CD4-positive, alpha-beta T cell treated with Interleukin-17A for 1 hour (primary cell): ENCODE measurements at places on chromosomes 7 and 10.
A peak's percentile ranks its signal among the peaks of the same experiment; 100 is the strongest.

DNA sequence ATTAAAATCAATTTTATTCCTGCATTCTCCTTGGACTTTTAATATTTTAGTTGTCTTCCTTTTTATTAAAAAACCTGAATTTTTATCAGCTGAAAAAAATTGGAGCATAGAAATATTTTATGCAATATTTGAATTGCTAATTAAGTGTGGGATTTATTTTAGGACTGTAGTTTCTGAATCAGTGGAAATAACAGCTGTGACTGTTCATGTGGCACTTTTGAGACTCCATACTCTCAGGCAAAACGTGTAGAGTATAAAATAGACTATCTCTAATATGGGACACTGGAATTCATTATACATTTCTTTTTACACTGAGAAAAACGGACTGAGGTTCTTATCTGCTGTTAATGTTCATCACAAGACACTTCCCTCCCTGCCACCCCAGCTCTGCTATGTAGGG lies 558.3 kb upstream of the TPK1 start:
- DNase-seq: no peak

GRCh38 chr10:13769946-13770345 lies 183.2 kb downstream of the PRPF18 start:
- no peak for DNase-seq

GRCh38 chr7:104981672-104982037 lies 32.4 kb upstream of the KMT2E start:
- no peak for DNase-seq

DNA sequence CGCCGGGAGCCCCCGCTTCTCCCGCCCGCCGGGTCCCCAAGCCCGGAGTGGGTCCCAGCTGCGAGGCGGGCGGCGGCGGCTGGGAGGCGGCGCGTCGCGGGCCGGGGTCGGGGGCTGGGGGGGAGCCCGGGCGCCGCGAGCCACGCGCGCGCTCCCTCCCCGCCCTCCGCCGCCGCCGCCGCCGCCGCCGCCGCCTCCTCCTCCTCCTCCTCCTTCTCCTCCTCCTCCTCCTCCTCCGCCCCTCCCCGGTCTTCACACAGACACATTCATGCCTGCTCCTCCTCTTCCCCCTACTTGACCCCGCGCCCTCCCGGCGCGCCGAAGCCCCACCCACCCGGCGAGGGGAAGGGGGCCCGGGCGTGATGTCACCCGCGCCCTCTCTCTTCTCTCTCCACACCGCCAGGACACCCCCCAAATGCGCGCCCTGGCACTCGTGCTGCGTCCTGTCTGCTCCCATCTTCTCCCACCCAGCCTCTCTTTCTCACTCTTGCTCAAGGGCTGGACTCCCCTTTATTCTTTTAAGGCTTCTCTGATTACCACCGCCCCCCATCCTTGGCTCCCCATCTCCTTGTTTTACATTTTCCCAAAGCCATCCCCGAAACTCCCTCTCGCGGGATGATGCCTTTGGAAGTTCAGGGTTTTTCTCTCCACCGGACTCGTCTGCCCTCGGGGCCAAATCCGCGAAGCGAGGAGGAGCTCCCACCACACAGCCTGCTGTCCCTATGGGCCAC lies 967 bp upstream of the GLI3 start:
- DNase-seq: no peak

DNA sequence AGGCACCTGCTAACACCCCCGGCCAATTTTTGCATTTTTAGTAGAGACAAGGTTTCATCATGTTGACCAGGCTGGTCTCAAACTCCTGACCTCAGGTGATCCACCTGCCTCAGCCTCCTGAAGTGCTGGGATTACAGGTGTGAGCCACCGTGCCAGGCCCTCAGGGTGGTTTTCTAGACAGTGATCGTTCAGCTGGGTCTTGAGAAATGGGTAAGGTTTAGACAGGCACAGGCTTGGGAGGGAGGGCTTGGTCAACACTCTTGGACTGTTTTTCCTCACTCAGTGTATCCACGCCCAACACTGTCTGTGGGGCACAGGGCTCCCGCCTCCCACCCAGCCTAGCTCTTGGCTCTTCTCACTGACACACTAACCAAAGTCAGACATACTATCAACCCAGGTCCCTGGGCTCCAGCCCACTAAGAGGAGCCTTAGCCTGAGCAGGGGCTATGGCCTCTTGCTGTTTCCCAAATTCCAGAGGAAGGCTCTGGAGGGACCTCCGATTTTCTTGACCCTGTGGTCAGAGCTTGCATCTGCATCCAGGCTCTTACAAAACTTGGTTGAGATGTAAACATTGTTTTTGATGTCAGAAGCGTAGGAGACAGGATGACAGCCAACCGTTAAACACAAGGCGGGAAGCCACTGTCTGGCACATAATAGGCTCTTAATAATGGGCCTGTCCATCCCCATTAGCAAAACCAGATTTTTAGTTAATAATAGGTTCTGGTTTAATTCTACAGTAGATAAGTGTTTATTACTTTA lies 143.9 kb downstream of the PRKAG2 start:
- DNase-seq: no peak

DNA sequence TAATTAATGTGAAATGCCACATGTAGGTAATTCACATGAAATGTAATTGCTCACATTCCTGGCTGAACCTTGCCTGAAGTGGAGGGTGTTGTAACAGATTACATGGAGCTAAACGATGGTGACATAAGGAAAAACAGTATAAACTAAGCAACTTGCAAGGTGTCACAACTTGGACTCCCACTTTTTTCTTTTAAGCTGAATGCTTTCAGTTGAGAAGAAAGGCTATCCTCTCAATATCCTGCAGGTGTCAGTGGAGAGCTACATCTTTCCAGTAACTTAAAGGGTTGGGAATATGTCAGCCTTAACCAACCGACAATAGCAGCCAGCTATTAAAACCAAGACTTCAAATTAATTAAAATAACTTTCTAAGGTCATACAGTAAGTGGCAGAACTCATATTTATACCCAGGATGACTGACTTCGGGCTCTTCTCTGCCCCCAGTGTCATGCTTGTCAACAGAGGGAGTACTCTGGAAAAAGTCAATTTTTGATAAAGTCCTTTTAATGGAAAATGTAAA lies 33.7 kb downstream of the NRBF2 start:
- peak; percentile 66 for DNase-seq

DNA sequence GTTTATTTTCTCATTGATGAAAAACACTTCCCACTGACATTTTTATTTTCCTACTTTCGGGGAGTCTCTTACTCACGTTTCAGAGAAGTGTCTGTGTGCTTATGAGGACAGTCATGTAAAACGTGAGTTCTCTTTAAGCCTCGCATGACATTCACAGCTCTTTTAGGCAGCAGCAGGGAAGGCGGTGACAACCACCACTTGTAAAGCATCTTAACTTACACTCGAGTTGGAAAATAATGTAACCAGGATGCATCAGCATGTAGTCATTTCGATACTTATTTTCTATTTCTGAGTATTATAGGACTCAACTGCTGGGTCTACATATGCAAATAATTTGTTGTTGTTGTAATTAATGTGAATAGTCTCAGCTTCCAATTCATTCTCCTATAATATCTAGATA lies 153.6 kb downstream of the SEMA3D start:
- DNase-seq: no peak

GRCh38 chr10:77687621-77688020 lies 50.0 kb upstream of the KCNMA1 start:
- DNase-seq: no peak

GRCh38 chr7:93265220-93265619 lies 33.1 kb downstream of the VPS50 start:
- no peak for DNase-seq

DNA sequence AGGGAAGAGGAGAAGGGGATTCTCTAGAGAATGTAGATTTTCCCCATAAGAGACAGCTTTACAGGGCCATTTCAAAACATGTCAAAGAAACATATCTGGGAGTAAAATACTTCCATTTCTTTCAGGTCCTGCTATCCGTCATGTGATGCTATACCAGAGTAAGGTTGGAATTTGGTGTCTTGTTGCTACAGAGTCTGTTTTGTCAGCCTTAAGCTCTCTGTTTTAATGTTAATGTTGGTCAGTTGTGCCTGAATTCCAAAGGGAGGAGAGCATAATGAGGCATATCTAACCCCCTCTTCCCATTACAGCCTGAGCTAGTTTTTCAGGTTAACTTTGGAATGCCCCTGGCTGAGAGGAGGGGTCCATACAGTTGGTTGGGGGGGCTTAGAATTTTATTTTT lies 94.7 kb upstream of the CCDC71L start:
- no peak for DNase-seq

DNA sequence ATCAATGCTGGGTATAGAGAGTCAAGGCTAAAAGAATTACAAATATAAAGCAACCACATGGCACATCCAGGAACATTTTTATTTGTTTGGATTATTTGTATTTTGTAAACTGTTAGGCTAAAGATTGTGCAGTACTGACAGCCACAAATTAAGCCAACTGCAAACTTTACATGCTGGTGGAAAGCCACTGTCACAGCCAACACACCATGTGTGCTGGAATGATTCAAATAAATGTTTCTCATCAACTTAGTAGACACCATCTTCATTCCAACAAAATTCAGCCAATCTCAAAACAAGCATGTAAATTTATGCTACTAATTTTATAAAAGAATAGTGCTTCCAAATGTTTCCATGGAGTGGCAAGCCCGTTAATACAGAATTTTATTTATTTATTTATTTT lies 211.8 kb downstream of the ELMO1 start:
- DNase-seq: no peak

DNA sequence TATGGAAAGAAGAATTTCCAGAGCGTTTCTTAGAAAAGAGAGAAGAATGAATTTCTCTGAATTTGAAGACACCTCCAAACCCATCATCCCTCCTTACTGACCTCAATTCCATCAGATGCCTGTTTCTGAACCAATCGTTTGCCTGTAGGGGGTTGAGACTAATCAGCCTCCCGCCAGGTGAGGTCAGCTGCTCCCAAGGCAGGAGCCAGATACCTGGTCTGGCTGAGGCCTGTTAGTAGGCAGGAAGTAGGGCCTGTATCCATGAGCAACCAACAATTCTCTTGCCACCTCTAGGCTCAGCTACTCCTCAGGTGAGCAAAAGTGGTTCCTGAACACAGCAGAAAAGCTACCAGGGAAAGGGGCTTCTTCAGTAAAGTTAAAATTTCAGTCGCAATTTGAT lies 50.3 kb downstream of the HTR5A start:
- no peak for DNase-seq

GRCh38 chr10:124369986-124370385 lies 48.7 kb downstream of the OAT start:
- DNase-seq: no peak

DNA sequence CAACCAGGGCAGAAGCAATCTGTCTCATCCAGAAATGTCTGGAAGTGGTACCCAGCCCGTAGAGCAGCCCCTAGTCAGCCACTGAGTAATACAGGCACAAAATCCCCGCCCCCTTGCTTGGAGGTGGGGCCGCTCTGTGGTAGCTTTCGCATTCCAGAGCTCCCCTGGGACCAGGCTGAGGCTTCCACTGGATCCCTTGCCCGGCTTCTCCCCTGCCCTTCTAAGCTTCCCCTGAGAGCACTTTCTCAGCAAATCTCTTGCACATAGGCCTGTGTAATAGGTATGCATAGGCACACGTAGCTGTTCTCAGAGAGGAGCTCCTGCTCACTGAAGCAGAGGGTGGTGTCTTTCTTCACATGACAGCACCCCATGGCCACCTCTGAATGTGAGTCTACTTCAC lies 144.2 kb downstream of the BMS1 start:
- no peak for DNase-seq
